ENCODE measurements at places on chromosomes 12 and 14.

DNA sequence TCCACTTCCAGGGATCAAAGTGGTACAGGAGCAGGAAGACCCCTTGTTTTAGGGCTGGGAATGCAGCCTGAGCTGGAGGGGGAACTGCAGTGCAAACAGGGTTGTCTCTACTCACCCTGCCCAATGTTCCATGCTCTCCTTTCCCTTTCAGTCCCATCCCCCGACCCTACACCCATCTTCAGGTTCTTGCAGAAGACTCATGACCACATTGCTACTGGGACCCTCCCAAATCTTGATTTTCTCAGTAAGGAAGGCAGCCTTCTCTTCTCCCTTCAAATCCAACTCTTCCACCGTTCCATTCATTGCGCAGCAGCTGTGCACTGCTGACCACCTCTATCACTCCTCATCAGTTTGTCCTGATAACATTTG lies 1.9 kb downstream of the SERPINA11 start:
- no peak for DNase-seq

DNA sequence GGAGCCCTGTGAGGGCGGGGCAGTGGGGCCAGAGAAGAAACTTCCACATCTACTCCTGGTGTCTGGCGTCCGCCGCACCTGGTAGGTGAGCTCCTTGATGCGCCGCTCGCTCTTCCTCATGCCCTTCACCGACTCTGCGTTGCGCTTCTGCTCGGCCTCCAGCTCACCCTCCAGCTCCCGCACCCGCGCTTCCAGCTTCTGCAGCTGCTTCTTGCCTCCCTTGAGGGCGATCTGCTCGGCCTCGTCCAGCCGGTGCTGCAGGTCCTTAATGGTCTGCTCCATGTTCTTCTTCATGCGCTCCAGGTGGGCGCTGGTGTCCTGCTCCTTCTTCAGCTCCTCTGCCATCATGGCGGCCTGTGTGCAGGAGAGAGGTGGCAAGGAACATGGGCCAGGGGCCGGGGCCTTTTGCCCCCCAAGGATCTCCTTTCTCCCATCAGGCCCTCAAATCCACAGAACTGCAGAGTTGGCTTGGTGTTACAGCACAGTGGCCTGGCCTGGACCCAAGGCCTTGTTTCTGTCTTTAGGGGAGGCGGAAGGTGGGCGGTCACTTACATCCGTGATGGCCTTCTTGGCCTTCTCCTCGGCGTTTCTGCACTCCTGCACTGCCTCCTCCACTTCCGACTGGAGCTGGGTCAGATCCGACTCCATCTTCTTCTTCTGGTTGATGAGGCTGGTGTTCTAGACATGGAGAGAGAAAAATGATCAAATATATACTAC lies 7.7 kb downstream of the CMTM5 start:
- no peak for DNase-seq

- DNase-seq = no peak
These were observed 1071.1 kb upstream of the FLRT2 start for GRCh38 chr14:84458881-84459280.

DNA sequence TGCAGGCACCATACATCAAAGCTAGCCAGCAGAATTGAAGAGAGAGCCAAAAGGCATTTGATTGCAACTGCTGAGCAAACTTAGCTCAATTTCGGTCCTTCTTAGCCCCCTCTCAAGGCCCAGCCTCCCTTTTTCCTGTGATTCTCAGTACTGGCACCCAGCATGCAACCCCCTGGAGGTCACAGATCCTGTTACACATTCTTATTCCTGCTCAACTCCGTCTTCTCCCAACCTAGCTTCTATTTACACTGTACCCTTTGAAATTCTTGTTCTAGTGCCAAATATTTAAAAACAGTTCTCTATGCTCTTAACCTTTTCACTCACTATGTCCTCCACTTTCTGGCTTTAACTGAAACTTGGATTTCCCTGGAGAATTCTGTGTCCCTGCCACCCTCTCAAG lies 131.3 kb upstream of the CPSF6 start:
- no peak for DNase-seq

GRCh38 chr12:106119301-106119700 lies 19.5 kb downstream of the NUAK1 start:
- no peak for DNase-seq

DNA sequence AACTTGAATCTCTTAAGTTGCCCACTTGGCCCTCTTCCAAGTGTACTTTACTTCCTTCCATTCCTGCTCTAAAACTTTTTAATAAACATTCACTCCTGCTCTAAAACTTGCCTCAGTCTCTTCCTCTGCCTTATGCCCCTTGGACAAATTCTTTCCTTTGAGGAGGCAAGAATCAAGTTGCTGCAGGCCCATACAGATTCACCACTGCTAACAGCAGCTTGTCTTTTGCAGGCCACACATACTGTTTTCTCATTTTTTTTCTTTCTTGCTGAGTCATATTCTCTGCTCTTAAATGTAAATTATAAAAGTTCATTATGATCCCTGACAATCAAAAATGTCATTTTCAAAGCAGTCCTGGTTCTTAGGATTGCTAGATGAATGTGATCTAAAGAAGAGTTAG lies 1820.8 kb upstream of the FLRT2 start:
- no peak for DNase-seq

- DNase-seq = no peak
These were observed 333.7 kb downstream of the MED13L start for GRCh38 chr12:115943630-115944391.

- no peak for DNase-seq
These were observed 187.0 kb upstream of the C14orf180 start for GRCh38 chr14:104392396-104393198.

GRCh38 chr14:37599507-37600368 lies 4.3 kb downstream of the TTC6 start:
- DNase-seq = no peak

DNA sequence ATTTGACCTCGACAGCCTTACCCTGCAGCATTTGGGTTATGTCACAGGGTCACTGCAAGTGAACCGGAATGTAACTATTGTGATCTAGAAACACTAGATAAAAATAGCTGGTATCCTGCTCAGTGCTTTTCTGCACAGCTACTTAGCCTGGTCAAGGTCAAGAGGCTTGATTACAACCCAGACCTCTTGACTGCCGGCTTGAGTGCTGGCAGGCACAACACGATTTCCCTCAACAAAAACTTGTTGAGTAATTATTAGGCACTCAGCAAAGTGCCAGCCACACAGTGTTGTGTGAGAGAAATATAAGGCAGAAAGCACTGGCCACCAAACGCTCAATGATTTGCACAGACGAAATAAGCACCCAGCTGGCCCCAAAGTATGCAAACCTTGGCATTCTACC lies 156.7 kb downstream of the NUAK1 start:
- no peak for DNase-seq

GRCh38 chr14:77066578-77067172 lies 31.4 kb upstream of the CIPC start:
- no peak for DNase-seq

DNA sequence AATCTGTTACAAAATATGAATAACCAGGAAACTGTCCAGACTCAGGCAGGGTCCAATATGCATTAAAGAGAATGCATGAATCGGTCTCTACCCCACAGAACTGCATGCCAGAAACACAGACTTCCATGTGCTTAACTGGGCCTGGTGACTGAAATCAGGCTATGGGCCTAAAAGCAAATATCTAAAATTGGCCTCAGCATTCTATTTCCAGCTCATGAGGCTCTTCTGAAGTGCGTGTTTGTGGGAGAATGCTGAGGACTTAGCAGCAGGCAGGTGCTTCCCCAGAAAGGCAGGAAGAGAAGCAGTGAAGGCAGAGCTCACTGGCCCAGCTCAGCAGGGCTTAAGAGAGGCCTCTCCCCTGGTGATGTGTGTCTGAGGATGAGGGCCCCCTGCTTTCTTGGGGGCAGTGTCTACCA lies 48.5 kb downstream of the ADGRD1 start:
- no peak for DNase-seq

DNA sequence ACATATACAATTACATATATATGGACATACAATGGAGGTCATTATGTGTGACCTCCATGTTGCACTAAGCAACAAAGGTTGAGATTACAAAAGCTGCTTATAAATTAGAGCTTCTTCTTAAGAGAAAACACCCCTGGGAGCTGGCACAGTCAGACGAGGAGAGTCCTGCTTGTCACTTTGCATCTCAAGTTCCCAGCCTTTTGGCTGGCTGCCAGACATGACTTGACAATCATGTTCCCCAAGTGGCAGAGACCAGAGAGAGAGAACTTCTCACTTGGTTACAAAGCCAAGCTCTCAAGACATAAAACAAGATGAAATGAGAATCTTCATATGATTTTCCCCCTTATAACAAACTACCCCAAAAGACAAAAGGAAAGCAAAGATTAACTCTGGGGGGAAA lies 8.5 kb upstream of the SYNJ2BP start:
- no peak for DNase-seq

DNA sequence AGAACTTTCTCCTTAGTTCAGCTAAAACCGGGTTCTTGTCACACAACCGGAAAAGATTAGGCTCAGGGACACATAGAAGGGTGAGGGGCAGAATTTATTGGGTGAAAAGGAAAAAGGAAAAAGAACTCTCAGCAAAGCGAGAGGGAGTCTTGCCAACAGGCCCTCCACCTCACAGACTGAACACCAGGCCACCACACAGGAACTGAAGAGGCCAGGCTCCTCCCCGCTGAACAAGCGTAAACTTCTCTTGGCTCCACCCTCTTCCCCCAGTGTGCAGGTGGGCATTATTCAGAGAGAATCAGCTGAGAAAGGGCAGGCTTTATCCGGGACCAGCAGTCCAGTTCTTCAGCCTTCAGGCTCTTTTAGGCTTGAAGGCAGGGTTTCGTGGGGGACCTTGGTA lies 125.6 kb upstream of the FGD4 start:
- DNase-seq = no peak

DNA sequence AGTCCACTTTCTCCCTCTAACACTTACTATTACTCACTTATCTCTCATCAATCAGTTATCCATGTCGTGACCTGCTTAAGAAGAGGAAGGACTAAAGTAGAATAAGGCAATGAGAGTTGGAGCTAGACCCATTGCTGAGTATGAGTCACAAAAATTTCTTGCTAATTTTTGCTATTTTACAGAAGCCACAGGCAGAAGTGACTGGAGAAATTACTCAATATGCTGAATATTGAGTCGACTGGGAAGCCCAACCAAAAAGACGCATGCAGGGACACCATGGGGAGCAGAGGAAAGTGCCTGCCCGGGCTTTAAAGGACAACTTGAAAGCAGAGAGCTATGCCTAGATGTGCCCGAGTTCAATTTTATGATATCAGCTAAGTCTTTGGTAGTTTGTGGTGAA lies 115.4 kb upstream of the FOXG1 start:
- DNase-seq = no peak

DNA sequence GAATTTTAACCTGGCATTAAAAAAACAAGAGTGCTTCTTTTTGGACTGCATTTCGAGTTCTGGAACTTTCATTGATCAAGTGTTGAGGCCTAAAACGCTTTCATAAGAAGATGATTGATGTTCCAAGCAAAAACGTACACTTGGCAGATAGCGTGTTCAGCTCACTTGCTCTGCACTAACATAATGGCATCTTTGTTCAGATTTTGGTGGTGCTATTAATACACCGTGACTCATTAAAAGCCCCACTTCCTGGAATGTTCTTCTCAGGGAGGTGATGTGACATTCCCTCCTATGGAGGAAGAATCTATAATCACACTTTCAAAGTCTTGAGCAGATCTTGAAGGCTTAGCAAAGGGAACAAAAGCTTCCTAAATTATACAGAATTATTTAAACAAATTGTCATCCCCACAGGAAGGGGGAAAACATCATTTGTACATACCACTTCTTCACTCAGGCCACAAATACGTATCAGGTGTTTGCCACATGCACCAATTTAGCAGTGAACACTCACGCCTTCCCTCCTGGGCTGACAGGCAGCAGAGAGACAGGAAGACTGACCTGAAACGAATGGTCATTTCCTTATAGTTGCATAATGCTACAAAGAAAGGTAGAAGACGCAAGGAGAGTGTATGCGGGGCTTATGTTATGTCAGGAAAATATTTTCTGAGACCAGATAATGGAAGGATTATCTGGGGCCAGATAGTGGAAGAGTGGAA lies 15.4 kb downstream of the HSP90AA1 start:
- DNase-seq = no peak

- no peak for DNase-seq
These were observed 150.4 kb downstream of the PPM1H start for GRCh38 chr12:62784576-62784975.

GRCh38 chr12:51047655-51048540 lies at the start of gene LETMD1:
Gene LETMD1 (plus strand): TSS chr12:51048327. CDS start chr12:51048357, 30 bp downstream.
- DNase-seq = no peak

All from cortex of kidney (tissue), 1 donor.